ENCODE measurements at places on chromosomes 12 and 14.

GRCh38 chr12:6391013-6391412 is 7.1 kb downstream of the LTBR start:
- no peak for DNase-seq

DNA sequence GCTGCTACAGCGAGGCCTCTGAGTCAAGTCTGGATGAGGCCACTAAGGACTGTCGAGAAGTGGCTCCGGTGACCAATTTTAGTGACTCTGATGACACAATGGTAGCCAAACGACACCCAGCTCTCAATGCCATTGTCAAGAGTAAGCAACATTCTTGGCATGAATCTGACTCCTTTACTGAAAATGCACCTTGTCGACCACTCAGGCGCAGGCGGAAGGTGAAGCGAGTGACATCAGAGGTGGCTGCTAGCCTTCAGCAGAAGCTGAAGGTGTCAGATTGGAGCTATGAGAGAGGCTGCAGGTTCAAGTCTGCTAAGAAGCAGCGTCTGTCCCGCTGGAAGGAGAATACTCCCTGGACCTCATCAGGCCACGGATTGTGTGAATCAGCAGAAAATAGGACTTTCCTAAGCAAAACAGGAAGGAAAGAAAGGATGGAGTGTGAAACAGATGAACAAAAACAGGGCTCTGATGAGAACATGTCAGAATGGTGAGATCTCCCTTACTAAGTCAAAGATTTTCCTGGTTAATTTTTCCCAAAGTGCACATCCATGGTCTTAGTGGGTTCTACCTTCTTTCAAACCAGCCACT is 2.9 kb downstream of the GPATCH2L start:
- no peak for DNase-seq

- DNase-seq = no peak
Observed at GRCh38 chr12:113469224-113469948, 2.3 kb downstream of the LHX5 start.

DNA sequence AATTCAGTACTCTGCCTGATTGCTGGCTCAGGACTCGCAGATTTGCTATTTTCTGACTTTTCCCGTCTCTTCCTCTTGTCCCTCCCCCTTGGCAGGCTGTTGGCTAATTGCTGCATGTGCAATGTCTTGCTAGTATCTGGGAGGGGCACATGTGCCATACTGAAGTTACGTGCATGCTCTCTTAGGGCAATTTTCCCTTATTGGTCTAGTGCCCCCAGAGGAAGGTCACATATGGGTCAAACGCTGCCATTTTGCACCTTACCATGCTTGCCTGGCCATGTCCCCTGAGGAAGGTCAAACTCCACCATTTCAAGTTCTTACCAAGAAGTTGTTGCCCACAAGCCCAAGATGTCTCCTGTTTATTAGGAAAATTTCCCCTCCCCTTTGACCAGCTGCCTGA is 13.9 kb upstream of the ERC1 start:
- no peak for DNase-seq

- no peak for DNase-seq
Observed at GRCh38 chr12:114680604-114681069, 3.3 kb downstream of the TBX3 start.

DNA sequence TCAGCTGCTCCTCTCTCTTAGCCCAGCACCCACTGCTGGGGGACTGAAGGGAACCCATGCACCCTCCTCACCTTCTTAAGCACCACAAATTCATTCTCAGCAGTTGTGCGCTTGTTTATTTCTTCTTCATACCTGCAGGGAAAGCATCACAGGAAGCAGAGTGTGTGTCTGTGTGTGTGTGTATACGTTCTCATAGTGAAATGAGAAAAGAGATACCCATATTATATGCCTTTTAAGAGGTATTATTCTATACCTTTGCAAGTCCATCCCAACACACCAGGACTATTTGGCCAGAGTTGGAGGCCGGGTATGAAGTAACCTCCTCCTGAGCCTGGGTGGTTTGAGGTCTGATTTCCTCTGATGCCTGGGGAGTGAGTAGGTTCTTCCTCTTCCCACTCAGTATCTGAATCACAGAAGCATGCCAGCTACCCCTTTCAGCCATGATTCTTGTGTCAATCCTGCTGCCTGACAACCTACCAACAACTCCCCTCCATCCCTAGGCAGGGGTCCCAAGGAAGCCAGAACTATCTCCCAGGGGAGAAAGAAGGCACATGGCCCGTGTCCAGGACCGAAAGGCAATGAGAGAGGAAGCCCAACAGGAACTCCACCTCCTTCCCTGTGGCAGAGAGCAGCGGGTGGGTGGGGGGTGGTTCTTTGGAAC is 3.0 kb downstream of the KRT73 start:
- DNase-seq = no peak

DNA sequence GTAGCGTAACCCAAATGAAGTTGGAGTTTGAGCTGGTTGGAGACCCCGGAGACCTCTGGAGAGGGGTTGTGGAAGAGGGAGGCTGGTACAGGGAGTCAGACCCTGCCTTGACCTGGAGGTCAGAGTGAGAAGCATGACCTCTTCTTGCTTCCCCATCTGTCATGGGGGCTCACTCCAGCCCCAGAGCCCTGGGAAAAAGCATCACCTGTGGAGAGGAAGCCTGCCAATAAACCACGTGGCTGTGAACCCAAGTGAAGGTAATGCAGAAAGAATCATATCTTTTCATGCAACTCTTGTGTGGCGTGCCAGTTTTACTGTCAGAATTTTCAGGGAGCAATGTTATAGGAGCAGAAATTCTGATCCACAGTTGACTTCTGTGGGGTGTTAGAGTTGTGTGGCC is 178.5 kb upstream of the PRICKLE1 start:
- DNase-seq = no peak

DNA sequence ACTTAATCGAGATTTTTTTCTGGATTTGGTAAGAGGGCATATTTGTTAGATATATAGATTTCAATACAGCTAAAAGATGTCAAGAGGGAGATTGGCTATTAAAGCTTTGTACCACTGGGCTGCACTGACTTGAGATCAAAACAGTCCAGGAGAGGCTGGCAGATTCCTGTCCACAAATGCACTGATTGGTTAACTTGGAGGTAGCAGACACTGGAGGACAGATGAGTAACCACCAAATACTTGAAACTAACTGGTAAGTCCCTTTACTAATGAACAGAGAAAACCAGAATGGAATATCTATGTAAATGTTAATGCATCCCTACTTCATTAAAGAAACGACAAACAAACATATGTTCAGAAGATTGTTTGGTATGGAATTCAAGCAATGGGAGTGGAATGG is 416.6 kb downstream of the LRIG3 start:
- DNase-seq = no peak

DNA sequence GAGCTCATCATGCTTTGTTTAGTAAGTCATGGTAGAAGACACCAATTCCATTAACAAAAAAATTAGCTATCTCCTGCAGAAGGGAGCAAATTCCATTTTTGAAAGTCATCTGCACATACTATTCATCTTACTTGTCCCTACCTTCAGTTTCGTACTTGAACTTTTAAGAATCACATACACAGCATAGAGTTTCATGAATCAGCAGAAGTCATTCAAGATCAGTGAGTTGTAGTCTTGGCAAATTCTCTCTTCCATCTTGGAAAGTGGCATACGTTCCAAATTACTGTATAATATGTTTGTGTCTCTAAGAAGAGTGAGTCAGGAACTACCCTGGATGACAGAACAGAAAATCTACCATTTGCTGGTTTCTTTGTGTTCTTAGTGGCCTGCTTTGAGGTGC is 14.1 kb downstream of the VRK1 start:
- no peak for DNase-seq
